Activated CD8-positive, alpha-beta T cell treated with anti-CD3 and anti-CD28 coated beads for 36 hours (primary cell): ENCODE measurements at places on chromosomes 5 and 9.

GRCh38 chr5:71924980-71925379 is 182.3 kb upstream of the MAP1B start:
- no peak for DNase-seq

GRCh38 chr5:1919209-1919566 is 36.5 kb upstream of the IRX4 start:
- no peak for DNase-seq

- no peak for DNase-seq
These were observed 49.1 kb upstream of the SLIT3 start for GRCh38 chr5:169350016-169350415.

- DNase-seq: no peak
These were observed 14.1 kb upstream of the MARCOL start for GRCh38 chr5:148224117-148224742.

DNA sequence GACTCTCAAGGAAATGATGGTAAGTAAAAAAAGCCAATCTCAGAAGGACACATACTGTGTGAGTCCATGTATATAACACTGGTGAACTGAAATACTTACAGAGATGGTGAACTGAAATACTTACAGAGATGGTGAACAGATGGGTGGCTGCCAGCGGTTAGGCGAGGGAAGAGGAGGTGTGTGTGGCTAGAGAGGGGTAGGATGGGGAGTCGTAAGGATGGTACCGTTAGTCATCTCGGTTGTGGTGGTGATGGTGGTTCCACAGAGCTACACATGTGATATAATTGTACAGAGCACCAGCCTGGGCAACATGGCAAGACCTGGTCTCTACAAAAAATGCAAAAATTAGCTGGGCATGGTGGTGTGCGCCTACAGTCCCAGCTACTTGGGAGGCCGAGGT is 113.6 kb upstream of the RAPGEF1 start:
- DNase-seq: peak; percentile 27

DNA sequence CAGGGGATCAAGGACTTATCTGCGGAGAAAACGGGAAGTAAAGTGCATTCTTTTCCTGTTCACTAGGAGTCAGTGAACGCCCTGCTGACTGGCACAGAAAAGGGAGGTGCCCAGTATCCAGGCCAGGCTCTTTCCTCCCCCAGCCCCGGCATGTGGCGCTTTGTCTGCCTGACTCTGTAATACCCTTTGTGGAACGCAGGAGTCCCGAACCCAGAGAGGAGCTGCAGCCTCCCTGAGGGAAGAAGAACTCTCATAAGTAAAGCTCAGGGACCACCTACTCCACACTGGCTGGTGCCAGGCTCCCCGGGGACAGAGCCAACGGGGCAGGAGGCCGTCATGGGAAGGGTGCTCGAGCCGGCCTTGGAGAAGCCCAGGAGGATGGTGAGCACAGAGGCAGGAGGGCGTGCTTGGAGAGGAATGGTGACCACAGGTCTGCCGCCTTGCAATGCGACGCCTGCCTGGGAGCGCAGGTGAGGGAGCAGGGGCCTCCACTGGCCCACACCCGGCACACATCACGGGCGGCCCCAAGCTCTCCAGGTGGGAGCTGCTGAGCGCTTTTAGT is 31.5 kb downstream of the VAV2 start:
- no peak for DNase-seq

- no peak for DNase-seq
These were observed 19.9 kb upstream of the ZFAND5 start for GRCh38 chr9:72384710-72385485.

- DNase-seq: no peak
These were observed 4.6 kb downstream of the SNCAIP start for GRCh38 chr5:122316656-122317055.

- DNase-seq: no peak
These were observed 937 bp upstream of the MACROH2A1 start for GRCh38 chr5:135399794-135400542.

- no peak for DNase-seq
These were observed 742.7 kb upstream of the ZNF608 start for GRCh38 chr5:125489146-125489545.

- no peak for DNase-seq
These were observed 207.1 kb downstream of the VPS13A start for GRCh38 chr9:77384406-77384805.

- DNase-seq: no peak
These were observed 390.8 kb downstream of the NNT start for GRCh38 chr5:43993634-43994351.

DNA sequence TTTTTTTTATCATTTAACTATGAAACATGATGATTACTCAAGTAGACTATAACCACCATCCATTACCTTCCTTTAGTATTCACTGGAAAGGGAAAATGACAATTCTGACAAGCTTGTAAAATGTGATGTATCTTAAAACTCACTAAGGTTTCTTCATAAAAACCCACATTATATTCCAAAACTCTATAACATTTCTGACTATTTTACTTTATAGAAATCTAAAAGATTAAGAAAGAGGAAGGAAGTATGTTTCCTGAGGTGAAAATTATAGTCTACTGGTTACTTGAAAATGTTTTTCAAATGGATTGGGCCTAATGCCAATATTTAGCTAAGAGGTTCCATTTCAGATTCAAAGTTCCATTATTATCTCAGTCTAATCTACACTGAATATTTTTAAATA is 1982.2 kb upstream of the C9orf72 start:
- DNase-seq: no peak

DNA sequence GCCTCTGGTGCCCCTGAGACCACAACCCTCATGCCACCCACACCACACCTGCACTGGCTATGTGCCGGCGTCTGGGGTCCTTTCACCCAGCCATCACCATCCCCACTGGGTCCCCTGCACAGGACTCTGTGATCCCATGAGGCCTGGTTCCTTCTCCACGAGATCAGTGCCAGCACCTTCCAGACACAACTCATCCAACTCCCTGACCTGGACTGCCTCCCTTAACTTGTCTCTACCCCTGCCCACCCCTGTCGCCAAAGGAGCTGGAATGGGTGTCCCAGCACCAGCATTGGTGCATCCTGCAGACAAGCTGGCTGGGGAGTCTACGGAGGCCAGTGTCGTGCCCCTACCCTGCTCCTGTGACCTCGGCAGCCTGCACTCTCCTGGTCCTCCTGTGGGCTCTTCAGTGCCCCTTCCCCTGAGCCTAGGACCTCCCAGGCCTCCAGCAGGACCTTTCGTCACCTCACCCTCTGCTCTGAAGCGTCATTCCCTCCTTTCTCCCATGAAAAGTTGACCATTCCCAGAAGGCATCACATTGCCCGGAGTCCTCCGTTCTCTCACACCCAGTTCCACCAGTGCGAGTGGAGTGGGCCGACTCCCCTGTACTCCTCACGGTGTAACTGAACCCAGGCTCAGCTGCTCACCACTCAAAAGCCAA is 87.7 kb downstream of the NSUN2 start:
- no peak for DNase-seq

- no peak for DNase-seq
These were observed 9.3 kb upstream of the SPATA24 start for GRCh38 chr5:139413153-139413552.

DNA sequence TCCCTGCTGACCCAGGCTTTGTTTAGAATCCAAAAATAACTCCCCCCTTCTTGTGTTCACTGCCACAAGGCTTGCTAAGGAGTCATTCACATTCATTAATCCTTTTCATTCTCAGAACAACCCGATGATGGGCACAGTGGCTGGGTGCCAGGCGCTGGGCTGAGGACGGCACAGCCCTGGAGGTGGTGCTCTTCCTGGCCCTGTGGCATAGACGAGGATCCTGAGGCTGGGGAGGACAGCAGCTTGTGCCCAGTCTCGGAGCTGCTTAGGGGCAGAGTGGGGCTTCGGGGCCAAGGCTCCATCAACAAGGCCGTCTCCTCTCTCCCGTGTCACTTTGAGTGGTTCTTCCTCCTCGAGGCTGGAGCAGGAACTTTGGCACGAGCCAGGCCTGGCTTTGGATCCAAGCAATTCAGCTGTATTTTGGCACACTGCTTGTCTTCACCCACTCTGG is 166.7 kb downstream of the TTLL11 start:
- DNase-seq: no peak

DNA sequence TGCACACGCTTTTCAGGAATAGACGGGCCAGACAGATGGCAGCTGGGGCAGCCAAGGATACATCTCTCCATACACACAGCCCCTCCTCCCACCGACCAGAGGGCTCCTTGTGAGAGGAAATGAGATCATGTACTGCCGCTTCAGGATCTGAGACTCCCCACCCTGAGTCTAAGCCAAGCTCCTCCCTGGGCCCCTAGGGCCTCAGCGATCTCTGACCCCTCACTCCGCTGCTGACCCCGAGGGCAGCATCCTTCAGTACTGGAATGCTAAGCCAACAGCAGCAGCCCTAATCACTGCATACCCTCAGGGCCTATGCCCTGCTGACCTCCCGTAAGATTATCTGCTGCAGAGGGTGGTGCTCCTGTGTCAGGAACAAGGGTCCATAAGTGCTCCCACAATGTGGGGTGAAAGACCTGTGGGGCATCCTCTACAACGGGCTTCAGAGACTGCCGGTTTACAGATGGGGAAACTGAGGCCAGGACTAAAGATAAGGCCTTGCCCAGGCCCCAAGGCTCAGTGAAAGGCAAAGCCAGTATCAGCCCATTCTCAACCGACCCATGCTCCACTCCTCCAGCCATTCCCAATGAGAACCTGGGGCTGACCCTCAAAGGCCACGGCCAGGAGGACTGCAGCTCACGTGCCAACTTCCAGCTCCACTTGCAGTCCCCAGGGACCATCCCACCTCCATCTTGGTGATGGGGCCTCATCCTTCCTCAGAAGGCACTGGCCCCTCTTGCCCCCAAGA is 37.5 kb downstream of the BICD2 start:
- no peak for DNase-seq

- no peak for DNase-seq
These were observed 27.3 kb downstream of the TMEM252 start for GRCh38 chr9:68513385-68513784.

GRCh38 chr5:27313549-27313948 is 275.2 kb upstream of the CDH9 start:
- no peak for DNase-seq

DNA sequence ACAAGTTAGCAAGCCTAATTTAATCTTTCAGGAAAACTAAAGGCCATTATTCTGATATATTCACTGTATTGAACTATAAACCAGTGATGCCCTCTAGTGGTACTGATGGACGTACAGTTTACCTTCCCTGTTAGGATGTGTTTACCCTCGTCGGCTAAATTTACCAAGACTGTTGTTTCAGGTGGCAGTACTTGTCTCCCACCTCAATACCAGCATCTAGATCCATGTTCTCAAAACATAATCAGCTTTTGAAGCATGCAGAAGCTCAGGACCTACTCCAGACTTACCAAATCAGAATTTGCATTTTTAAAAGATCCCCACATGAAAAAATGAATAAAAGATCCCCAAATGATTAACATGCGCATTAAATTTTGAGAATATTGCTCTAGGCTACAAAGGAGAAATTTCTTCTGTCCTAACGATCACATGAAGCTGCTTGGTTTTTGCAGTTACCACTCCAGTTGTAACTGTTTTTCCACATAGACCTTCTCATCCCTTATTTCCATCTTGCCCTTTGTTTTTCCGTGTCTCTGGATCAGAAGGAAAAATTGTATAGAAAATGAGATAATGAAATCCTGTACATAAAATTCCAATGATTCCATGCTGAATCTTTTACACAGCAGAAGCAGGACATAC is 3.2 kb upstream of the BAAT start:
- no peak for DNase-seq

- no peak for DNase-seq
These were observed 4.6 kb upstream of the SLC6A7 start for GRCh38 chr5:150184990-150185912.

GRCh38 chr5:32842813-32843530 is 131.9 kb downstream of the NPR3 start:
- no peak for DNase-seq

DNA sequence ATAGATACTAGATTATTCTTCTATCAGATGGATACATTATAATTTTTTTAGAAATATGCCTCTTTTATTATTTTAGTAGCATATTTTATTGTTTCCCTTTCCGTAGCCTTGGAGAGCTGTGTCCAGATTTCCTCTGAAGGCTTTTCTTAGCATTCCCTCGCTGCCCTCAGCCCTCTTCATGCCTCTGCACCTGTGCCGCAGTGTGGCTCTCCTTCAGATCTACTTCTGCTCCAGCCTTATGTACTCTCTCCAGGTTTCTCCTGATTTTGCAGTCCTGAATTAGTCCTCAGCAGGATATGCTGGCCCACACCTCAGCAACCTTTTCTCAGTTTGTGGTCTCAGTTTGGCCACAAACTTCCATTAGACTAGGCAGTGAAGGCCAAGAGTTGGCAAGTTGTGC is 1052.0 kb downstream of the TAF11L14 start:
- DNase-seq: no peak

DNA sequence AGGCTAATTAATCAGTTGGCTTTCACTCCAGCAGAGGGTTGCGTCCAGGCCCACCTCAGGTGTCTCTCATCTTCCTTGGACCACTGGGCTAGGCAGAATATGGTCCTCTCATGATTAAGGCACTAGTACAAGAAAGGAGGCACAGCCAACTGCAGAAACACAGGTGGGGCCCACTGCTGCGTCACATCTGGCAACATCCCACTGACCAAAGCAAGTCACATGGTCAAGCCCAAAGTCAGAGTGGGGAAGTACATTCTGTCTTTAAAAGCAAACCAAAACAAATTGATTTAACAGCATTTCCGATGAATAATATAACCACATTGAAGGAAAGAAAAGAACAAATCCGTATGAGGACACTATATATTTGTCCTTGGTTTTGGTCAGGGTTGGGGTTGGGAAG is 28.0 kb upstream of the UBTD2 start:
- no peak for DNase-seq

DNA sequence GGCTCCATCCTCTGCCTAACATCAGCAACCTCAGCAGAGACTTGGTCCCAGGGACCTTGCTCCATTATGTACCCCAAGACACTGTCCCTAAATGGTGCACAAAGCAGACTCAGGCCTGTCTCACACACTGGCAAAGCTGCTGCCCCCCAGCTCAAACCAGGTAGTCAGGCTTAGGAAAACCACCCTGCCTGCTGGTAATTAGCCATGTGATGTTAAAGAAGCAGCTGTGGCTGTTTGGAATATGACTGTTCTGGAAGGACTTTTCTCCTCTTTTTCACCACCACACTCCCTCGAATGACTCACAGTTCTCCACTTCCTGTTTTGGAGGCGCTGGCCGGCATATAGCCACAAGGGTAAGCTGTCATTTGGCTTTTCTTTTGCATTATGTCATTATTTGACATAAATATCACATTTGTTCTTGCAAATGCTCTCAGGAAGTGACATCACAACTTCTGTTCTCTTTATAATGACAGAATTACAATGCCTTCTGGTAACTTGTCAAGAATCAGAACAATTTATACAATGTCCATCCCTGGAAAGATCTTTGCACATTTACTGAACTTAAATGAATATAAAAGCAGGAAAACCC is 113.9 kb downstream of the SUSD1 start:
- peak; percentile 65 for DNase-seq

DNA sequence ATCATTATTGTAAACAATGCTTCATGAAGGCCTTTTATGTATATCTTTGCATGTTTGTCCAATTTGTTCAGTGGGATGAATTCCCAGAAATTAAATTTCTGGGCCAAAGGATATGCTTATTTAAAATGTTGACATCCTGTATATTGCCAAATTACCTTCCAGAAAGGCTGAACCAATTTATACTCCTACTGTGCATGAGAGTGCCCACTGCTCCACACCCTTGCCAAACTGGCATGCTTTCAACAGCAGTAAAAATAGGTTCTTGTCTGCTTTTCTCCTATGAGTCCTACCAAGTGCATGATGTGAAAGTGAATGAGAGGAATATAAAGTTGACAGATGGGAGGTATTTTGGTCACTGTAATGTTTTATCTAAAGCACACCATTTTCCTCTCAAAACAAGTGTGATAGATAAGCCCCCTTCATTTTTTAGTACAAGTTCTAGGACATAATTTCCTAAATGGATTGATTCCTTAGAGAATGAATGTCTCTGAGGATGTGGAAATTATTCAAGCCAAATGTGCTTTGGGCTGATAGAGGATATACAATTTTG is 70.5 kb upstream of the ERBIN start:
- no peak for DNase-seq
